ENCODE measurements at places on chromosomes 4 and X.

- no peak for DNase-seq
Observed at GRCh38 chr4:23327120-23327519, 562.7 kb downstream of the PPARGC1A start.

- DNase-seq = no peak
Observed at GRCh38 chr4:152630324-152630723, 49.5 kb downstream of the TMEM154 start.

GRCh38 chr4:29861307-29861706, 858.9 kb upstream of the PCDH7 start:
- DNase-seq = no peak

GRCh38 chr4:128565054-128565453, 244.4 kb upstream of the JADE1 start:
- no peak for DNase-seq

DNA sequence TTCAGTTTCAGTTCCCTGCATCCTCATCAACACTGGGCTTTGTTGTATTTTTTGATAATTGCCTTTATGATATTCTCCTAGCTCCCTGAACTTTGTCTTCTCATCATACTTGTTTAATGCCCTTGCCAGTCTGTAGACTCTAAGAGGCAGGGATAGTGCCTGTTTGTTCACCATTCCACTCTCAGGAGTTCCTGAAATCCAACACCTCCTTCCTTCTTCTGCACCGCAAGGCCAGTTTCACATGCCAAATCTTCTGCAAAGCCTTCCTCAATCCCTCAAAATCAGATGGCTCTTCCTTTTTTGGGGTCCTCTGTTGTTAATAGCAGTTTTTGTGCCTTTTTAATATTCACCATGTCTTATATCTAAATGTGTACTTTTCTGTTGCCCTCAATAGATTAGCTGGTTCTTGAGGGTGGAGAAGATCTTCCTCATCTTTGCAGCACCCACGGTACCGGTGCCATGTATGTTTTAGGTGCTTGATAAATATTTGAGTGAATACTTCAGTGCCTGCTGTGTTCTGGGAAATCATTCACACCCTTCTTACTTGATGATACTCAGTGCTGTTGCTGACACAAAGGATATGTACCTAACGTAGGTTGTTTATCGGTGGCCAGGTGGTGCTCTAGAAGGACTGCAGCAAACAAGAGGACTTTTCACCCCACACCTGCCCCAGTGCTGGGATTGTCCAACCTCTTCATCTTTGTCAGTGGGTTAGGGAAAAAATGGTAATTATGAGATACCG, 85.3 kb upstream of the LIMCH1 start:
- DNase-seq = no peak

DNA sequence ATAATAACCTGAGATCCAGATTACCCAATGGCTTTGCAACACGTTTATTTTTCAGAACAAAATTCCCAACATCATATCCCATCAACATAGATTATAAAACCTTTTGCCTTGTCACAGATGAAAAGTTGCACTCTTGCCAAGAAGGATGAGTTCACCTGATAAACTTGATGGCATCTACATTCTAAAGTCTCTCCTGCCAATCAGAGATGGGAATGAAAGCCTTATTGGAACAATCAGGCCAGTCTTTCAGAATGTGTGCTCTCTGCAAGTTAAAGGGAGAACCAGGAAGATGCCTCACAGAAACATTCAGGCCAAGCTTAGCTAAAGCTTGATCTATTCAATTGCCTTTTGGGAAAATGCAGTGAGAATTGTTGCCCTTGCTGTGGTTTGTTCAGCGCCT, 1.3 kb downstream of the LPAR4 start:
- DNase-seq = no peak

GRCh38 chr4:123419885-123420755, 23.5 kb downstream of the SPRY1 start:
- DNase-seq = no peak

GRCh38 chr4:149077181-149077580, 635.0 kb upstream of the NR3C2 start:
- DNase-seq = no peak

GRCh38 chr4:161554372-161554990, 609.3 kb downstream of the FSTL5 start:
- DNase-seq = no peak

DNA sequence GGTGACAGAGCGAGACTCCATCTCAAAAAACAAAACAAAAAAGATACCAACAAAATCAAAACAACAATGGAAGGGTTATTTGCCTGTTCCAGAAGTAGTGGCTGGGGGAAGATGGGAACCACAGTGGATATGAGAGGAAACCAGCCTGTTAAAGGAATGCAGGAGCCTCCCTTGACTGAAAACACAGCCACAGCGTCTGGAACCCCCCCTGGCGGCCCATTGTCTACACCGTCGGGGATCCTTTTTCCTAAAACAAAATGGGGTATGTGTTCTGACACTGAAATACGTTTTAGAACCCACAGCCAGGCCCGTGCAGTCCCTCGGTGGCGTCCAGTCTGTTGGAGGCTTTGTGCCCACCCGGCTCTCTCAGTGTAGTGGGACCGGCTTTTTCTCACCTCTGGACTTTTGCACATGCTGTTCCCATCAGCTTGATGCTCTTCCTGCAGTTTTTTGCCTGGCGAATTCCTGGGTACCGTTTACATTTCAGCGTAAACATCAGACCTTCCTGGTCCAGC, 19.6 kb downstream of the PIGG start:
- DNase-seq = no peak
